ENCODE measurements at places on chromosomes 3 and 15. TPM values are rescaled to one million over a fixed set of nuclear protein-coding genes. Genes with fewer than 3 reads are reported as not detected.

DNA sequence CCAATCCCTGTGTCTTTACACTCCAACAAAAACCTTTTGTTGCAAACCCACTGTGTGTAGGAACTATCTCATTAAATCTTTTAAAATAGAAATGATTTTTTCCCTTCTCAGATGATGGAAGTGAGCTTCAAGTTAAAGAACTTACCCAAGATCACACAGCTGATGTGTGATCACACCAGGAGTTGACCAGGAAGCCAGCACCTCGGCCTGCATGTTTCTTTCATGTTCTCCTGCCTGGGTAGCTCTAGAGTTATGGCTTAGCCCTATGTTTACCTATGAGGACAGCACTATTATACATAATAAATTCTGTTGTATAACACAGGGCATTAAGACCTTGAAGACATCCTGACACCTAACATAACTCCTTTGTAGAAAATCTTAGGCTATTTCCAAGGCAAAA, 132.1 kb upstream of the KLHL25 start:
- DNase-seq = no peak

DNA sequence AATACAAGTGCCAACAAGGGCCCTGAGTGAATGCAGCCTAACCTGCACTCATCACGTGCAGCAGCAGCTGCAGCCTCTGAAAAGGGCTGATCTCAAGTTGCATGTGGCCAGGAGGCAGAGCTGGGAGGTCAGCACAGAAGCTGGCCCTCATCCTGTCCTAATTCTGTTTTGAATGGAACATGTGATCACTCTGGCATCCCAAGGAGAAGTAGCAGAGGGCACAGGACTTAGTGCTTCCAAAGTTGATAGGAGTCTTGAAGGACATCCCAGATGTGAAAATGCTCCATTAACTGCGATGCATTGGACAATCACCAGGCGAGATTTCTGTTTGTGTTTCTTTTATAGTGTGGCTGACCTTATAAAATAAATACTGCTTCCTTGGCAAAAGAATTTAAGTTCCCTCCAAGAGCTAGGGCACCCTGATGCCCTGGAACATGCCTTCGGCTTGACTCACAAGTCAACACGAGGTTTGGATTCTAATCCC, 31.6 kb upstream of the STAG1 start:
- no peak for DNase-seq

DNA sequence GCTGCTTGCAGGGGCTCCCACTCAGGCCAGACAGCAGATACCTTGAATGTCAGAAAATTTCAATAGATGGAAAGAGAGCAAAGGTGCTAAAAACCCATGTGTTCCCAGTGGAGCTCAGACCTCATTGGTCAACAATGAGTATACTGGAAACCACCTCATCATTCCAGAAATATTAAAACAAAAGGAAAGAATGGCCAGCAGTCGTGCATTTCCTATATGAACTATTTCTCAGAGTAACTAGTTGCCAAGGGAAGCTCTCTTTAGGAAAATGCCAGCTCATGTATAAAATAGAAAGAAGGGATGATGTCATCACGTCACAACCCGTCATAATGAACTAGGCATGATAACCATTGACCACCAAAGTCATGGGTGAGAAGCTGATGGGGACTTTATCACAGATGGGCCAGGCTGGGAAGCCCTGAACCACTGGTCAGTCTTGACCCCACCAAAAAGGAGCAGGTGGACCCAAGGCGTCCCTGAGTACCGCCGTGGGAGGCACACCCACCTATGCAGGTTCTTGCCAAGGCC, 17.5 kb downstream of the DNAJB8 start:
- DNase-seq = no peak

DNA sequence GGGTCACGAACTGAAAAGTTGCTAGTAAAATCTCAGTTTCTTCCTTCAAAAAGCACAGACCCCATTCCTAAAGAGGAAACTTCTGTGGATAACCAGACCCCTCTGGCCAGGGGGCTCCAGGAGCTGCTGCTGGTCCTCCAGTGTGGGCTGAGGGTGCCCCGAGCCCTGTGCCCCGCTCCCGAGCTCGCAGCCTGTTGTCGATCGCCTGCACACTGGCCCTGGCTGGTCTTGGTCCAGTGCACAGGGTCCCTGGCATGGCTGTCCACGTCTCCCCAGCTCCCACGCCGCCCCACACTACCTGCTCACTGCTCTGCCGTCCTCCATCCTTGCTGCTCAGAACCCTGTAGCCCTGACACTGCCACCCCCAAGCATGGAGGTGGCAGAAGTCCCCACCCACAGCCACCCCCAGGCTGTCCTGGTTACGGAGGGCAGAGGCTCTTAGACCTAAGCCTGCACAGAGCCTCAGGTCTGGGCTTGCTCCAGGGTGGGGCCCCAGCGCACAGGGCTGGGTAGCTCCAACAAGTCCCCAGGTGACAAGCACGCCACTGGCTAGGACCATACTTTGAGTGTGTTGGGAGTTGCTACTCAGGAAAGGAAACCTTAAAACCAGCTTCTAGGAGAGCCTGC, 87.0 kb downstream of the PLXNA1 start:
- peak; percentile 35 for DNase-seq

GRCh38 chr3:45987368-45988291, 8.0 kb downstream of the FYCO1 start:
- DNase-seq = no peak

GRCh38 chr3:194979173-194979572, 291.8 kb downstream of the XXYLT1 start:
- DNase-seq = no peak

DNA sequence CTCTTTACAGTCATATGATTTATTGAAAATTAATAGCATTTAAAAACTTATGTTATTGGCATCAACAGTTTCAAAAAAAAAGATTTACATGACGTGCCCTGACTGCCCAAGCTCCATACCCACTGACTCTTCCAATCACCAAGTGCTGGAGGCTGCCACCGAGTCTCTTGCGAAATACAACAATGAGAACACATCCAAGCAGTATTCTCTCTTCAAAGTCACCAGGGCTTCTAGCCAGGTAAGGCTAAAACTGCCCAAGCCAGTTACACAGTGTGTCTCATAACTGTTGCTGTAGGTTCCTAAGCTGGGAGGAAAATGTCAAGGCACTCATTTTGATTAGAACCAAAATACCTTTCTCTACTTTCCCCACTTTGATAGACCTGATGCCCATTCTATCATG, 4.5 kb downstream of the FETUB start:
- DNase-seq = peak; percentile 85

- DNase-seq = no peak
These were observed 118.6 kb downstream of the SMAD6 start for GRCh38 chr15:66820481-66821176.

DNA sequence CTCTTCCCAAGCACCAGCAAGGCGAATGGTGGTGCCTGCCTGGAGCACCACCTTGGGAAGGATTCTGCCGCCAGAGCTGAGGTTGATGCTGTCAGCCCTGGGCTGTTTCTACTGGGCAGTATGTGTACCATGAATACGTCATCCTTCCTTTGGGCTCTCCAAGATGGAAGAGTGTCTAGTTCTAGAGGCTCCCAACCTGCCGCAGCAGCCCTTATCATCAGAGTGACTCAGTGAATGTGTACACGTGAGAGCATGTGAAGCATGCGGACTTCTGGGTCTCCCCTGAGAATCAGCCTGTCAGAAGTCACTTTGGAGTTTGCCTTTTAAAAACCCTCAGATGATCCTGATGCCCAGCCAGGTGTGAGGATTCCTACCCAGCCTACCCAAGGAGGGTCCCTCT, 20.9 kb downstream of the PLA2G4D start:
- DNase-seq = no peak

GRCh38 chr15:45171912-45172311, 15.9 kb downstream of the SHF start:
- no peak for DNase-seq

GRCh38 chr3:170889132-170889531, 19.1 kb upstream of the RPL22L1 start:
- DNase-seq = no peak

DNA sequence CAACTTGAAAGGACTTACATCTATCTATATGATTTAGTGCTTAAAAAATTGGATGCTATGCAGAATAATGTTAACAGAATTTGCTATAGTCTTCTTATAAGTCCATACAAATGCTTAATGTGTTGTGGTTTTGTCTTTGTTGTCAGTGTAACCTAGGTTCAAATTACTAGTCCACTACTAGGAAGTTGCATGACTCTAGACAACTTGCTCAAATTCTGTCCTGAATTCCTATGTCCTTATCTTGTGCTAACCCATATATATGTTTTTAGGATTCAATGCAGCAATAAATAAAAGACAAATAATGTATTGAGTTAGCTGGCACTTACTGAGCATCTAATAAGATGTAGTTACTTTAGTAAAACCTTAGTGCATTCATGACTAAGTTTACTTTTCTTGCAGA, 276.5 kb upstream of the KCNMB2 start:
- DNase-seq = no peak

DNA sequence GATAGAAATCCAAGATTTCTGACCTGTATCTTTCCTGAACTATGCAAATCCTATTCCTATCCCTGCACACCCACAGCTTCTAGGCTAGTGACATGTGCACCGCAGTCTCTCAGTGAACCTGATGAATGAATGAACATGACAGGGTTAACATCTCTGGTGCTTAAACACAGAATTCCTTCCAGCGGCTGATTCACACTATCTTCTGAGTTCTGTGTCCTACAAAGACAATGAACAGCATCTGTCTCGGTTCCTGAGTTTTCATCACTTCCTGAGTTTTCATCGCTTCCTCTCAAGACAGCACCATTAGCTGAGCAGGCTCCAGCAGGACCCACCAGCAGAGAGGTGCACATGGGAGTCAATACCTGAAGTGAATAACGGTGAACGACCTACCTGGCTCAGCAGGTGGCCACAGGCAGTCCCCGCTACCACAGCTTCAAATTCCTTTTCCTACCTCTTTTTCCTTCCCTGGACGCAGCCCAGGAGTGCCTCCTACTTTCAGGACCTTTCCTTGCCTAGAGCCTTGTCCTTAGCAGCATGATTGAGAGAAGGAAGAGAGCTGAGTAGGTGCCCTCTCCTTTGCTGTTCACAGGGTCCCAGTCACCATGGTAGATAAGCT, 113.5 kb downstream of the IGF2BP2 start:
- DNase-seq = no peak

GRCh38 chr15:31305796-31306425, 20.7 kb upstream of the KLF13 start:
- no peak for DNase-seq

DNA sequence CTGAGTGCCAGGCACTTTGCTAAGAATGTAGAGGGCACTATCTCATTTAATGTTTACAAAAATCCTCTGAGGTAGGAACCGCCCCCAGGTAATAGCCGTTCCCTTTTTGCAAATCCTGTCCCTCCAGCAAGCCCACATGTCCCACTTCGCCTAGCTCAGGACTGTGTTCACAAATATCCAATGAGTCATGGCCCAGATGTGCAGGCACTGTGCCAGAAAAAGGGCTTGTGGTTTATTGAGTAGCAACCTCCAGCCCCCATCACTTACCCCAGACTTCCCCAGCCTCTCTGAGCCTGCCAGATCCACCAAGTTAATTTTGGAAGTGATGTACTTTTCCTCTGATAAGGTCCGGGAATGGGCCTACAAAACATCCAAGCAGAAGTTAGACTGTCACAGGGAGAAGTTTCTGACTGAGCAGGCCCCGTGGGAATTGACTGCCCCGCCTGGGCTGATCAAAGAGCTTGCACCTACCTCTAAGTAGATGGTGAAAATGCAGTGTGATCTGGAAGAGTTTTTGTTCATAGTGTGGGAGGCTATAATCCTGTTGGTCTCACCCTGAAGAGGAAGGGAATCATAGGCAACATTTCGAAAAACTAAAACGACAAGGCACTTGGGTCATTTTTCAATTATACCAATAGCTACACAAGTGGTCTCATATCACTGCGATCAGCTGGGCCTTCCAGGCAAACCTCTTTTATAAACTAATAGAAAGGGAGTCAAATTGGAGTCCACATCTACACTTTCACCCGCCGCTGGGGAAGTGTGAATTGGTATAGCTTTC, 15.7 kb downstream of the KIF9 start:
- peak; percentile 93 for DNase-seq

- DNase-seq = no peak
These were observed 44.4 kb downstream of the KIF15 start for GRCh38 chr3:44805960-44806359.

GRCh38 chr3:20055020-20055775, 15.0 kb downstream of the KAT2B start:
- no peak for DNase-seq

GRCh38 chr3:109118584-109118983, 650 bp upstream of the MORC1 start:
- no peak for DNase-seq

- peak; percentile 84 for DNase-seq
These were observed 11.0 kb downstream of the TEX264 start for GRCh38 chr3:51682079-51682478.

DNA sequence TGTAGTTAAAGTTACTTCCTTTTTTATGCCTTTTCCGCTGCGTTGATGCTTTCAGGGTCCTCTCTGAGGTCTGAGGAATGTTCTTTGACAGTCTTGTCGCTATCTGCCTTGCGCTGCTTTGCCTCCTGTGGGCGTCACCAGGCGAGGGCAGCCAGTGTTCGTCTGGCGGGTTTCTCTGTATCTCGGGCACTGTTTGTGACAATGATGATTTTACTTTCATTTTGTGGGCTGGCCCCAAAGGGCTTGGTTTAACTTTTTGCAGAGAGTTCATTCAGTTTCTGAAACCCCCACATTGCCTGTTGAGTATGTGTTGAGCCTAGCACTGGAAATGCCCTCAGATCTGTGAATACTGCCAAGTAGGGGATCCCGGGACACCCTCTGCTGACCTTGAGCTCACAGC, 24.6 kb upstream of the SACM1L start:
- no peak for DNase-seq

Gene ROPN1B
- 0.49 TPM for polyA plus RNA-seq

Gene NMNAT3
- 0.19 TPM for polyA plus RNA-seq

Gene LNP1
- polyA plus RNA-seq = 1.5 TPM

Gene PAQR5
- 19.2 TPM for polyA plus RNA-seq

Gene IQCF2
- not detected for polyA plus RNA-seq

Gene TIMP4
- polyA plus RNA-seq = not detected

Gene ST6GAL1
- 18.4 TPM for polyA plus RNA-seq

Gene GATM
- polyA plus RNA-seq = 0.44 TPM

Gene C3orf49
- polyA plus RNA-seq = not detected

All from mammary epithelial cell (primary cell).